Stimulated activated CD4-positive, alpha-beta T cell treated with anti-CD3 and anti-CD28 coated beads, Interleukin-1b, Interleukin-23, amount 100 ng/mL, for 24 hours (primary cell): ENCODE measurements at places on chromosomes 12 and 14.

DNA sequence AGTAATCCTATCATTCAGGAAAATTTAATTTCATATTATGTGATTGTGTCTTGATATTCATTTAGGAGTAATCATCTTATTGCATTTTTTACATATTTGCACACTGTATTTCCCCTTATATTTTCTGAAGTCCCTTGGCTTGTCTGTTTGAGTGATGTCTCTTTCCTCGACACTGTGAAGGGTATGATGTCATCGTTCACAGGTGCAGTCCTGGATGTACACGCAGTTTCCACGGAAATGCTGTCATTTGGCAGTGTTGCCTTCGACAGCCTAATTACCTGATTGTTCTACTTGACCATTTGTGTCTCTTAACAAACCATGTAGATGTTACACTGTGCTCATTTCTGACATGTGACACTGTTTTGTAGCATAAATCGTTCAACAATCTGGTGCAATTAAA, 1277.0 kb downstream of the TMEM121 start:
- DNase-seq, result no peak

DNA sequence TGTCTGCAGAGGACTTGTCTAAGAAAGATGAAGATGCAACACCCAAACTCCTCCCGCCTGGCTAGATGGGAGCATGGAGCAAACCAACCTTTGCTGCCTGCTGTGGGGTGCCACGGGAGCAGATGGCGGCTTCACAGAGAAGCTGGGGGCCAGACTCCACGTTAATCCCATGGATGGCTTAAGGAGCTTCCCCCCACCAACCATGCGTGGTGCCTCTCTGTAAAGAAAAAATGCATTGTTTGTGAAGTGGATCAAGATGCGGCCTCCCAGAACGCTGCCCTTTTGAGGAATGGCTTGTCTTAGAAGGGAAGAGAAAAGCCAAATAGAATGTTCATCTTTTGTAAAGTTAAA, 15.6 kb downstream of the MVK start:
- DNase-seq, result no peak

DNA sequence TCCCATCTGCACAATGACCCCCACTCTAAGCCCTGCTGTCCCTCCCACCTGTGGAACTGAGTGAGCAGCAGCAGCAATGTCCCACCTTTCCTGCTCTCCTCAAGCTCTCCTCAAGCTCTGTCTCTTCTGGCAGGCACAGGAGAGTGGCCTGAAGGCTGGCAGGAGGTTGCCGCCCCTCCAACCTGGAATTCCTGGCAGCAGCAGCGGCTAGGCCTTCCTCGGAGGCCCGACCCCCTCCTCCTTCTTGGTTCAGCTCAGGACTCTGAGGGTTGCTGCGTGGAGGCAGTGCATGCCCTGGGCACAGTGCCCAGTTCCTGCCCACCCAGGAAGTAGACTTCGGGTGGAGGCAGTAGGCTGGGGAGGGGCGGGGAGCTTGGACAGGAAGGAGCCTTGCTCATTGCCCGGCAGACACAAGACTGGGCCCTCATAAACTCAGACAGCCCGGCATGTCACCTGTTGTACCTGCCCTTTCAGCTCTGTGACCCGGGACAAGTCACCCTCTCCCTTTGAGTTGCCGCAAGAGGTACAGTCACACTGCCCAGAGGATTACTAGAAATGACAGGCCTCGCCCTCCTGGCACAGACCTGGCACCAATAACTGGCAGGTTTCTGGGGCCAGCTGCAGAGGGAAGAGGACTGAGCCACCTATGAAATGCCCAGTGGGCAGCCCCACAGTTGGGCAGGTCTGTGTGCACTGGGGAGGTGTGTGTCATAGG, 2.1 kb upstream of the SERPINA1 start:
- DNase-seq, result no peak

GRCh38 chr12:66129934-66130266, 650 bp downstream of the LLPH start:
- no peak for DNase-seq

DNA sequence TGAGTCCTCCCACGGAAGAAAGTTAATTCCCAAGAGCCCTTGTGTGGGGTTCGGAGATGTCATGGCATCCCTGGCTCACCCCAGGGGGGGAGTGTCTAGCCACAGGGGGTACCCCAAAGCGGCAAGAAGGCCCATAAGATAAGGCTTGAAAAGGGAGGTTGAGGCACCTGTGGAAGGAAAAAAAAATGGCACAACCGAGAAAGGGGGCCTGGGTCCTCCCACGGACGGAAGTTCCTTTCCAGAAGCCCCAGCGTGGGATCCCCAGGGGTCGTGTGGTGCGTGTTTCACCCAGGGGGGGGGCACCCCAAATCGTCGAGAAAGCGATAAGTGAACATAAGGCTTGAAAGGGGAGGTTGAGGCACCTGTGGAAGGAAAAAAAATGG, 266.7 kb downstream of the ALG10 start:
- no peak for DNase-seq

GRCh38 chr12:24111086-24111485, 161.6 kb upstream of the SOX5 start:
- DNase-seq, result no peak

GRCh38 chr12:51434305-51434704, 9.7 kb downstream of the SLC4A8 start:
- no peak for DNase-seq

- no peak for DNase-seq
Observed at GRCh38 chr12:46387670-46388069, 15.1 kb upstream of the SLC38A2 start.

GRCh38 chr12:130288691-130289090, 49.0 kb upstream of the PIWIL1 start:
- no peak for DNase-seq

DNA sequence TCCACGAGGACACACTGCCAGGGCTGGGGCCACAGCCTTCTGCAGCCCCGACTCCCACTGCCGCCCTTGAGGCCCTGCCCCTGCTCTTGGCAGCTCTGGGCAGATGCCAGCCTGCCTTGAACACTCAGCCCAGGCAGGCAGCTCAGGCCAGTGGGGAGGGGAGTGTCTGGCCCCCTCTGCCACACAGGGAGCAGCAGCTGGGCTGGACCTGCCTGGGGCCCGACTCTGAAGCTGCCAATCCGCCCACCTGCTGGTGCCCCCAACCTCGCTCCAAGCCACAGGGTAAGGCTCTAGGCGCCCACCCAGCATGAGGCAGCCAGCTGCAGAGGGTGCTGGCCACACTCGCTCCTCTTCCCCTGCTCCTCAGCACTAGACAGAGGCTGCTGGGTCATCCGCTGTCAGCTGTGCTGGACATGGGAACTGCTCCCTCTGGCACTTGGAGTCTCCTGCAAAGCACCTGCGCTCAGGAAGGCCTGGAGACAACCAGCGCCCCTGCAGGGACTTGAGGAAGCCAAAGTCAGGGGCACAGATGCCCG, 24.6 kb upstream of the NUDT14 start:
- DNase-seq, result no peak

GRCh38 chr14:102683399-102684297, 91.2 kb downstream of the RCOR1 start:
- no peak for DNase-seq

DNA sequence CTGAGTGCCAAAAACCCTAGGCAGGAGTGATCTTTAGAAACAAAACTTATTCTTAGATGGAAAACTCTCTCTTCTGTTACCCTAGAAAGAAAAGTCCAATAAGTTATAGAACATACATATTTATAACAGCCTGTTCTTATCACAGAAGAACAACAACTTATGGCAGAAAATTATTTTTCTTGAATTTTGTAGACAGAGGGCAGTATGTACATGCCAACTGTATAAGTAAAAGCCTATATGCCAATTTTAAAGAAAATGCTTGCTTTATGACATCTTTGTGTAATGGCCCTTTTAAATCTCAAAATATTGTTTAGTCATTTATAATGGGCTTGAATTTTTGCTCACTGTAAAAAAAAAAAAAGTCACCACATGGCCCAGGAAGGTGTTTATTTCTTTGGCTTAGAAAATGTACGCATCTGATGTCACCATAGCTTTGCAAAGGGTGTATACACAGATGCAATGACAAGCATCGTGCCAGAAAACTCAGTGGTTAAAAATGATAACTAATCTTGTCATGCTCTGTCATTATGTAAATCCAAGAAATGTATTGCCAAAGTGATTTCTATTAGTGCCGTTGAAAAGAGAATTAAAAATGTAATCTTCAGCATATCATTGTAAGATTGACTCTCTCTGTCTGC, 38.3 kb upstream of the GRIP1 start:
- DNase-seq, result no peak

DNA sequence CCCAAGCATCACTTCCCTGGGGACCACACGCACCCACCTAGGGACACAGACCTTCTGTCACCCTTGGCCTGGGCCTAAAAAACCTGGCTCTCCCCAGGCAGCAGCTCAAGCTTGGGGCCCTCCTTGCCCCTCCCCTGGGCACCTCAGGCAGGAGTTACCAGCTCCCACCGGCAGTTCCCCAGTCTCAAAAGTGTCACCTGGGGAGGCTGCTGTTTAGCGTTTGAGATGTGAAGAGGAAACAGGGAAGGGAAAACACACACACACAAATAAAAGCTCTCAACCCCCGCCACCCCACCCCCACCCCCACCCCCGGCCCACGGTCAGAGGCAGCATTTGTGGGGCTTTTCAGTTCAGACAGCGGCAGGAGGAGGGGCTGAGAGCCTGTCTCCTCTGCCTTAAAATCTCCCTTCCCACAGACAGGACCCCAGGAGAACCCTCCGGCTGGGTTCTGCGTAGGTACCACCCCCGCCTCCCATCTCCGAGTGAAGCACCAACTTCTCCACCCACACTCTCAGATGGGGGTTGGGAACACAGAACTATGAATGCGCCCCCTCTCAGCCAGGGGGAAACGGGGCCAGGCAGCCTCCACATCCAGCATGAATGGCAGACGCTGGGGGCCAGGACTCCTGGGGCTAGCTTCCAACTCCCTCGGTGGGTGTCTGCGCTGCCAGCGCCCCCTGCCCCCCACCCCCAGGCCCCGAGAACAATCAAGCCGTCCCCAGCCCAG, 3.0 kb downstream of the NCOR2 start:
- no peak for DNase-seq

GRCh38 chr12:131430158-131430742, 280.6 kb upstream of the SFSWAP start:
- DNase-seq, result no peak

DNA sequence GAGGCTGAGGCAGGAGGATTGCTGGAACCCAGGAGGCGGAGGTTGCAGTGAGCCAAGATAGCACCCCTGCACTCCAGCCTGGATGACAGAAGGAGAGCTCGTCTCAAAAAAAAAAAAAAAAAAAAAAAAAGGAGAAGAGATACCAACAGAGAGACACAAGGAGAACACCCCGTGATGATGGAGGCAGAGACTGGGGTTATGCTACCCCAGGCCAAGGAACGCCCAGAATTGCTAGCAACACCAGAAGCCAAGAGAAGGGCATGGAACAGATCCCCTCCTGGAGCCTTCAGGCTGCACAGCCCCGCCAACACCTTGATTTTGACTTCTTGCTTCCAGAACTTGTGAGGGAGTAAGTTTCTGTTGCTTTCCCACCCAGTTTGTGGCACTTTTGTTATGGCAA, 148.0 kb upstream of the FOXN3 start:
- no peak for DNase-seq

GRCh38 chr14:54580933-54581332, 14.0 kb downstream of the SAMD4A start:
- no peak for DNase-seq
